ENCODE measurements at places on chromosomes 5 and 9. TPM values are rescaled to one million over a fixed set of nuclear protein-coding genes. Genes with fewer than 3 reads are reported as not detected.

Gene SLC28A3
- total RNA-seq = not detected

Gene ZNF879
- 3.3 TPM for total RNA-seq

Gene ZNF346
- 19.0 TPM for total RNA-seq

Gene GABRA6
- not detected for total RNA-seq

Gene SPOCK1
- total RNA-seq = 22.0 TPM

Gene GADD45G
- total RNA-seq = 0.36 TPM

Gene SH3PXD2B
- 62.9 TPM for total RNA-seq

Gene C9orf43
- total RNA-seq = 1.7 TPM

Gene TEX48
- not detected for total RNA-seq

Gene SPINK7
- total RNA-seq = not detected

Gene GABRP
- not detected for total RNA-seq

Gene KLHL9
- total RNA-seq = 29.9 TPM

Measured in melanocyte of skin (primary cell).